Activated CD4-positive, alpha-beta T cell treated with anti-CD3 and anti-CD28 coated beads, Interleukin-2, amount 50 U/mL, for 4 hours (primary cell): ENCODE measurements at places on chromosomes 2 and 18.

DNA sequence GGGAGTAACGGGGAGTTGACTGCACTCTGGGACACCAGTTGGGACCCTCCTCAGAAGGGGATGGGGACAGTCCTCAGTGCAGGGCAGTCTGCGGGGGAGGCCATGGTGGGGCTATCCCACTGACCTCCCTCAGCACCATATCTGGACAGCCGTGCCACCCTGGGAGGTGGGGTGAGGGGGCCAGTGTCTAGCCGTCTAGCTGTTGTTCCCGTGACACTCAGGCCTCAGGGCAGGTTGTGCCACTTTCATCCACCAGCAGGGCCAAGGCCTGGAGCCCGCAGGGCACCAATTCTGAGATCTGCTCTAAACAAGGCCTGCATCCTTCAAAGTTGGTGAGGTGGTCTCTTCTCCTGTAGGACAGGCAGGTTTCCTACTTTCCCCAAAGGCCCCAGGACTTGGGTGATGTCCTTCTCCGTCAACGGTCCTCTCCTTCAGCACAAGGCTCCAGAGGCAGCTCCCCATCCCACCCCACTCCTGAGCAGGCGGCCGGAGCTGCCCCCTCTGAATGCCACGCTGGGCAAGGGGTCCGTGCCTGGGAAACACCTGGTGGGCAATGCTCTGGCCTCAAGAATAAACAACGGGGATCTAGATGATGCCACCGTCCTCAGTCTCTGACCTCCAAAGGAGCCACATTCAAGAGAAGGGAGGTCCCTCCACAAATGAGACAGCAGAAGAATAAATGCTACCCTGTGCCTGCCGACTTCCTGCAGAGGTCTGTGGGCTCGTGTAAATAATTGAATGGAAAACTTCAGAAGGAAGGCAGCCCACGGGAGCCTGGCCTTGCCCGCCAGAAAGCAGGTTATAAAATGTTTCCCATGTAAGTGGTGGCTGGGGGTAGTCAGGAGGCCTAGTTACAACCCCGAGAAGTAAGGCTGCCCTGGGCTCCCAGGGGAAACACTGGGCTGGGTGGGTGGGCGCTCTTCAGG, 42.8 kb upstream of the PTMA start:
- DNase-seq = no peak

- no peak for DNase-seq
Observed at GRCh38 chr2:37205689-37206341, 9.5 kb downstream of the CEBPZOS start.

DNA sequence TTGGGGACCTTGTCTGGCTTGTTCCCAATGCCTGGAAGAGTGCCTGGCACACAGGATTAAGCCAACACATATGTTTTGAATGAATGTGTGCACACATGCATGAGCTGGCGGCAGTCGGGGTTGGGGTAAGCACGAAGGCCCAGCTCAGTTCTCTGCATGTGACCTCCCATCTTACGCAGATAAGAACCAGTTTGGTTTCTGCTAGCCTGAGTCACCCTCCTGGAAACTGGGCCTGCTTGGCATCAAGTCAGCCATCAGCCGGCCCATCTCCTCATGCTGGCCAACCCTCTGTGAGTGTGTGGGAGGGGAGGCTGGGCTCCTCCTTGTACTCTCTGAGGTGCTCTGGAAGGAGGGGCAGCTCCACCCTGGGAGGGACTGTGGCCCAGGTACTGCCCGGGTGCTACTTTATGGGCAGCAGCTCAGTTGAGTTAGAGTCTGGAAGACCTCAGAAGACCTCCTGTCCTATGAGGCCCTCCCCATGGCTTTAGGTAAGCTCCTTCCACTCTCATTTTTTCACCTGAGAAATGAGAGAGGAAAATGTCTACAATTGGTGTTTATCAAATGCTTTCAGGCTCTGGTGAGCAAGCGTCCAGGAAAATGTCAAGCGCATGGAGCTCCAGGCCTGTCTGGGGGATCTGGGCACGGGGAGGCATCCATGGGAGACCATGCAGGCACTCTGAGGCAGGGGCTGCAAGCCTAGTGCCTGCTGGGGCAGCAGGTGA, 9.7 kb upstream of the IL1RN start:
- DNase-seq = no peak

GRCh38 chr2:219656526-219656925, 29.1 kb downstream of the SLC4A3 start:
- DNase-seq = no peak

DNA sequence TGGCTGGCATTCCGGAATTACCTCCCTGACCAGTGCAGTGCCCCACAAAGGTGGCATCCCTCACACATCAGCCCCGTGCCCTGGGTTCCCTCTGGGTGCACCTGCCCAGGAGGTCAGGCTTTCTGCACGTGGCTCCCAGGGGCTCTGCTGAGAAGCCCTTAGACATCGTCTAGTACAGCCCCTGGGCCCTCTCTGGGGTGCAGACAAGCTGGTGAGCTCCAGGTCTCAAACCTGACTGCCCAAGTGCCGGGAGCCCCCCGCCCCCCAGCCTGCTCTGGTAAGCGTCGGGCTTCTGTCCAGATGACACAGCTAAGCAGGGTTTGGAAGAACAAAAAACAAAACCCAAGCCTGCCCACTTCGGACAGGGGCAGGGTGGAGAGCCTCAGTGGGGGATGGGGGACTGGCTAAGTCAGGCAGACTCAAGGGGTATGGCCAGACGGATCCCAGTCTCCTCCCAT, 20.2 kb downstream of the TWIST2 start:
- DNase-seq = no peak

- no peak for DNase-seq
Observed at GRCh38 chr18:61400716-61401115, 67.5 kb downstream of the CDH20 start.

DNA sequence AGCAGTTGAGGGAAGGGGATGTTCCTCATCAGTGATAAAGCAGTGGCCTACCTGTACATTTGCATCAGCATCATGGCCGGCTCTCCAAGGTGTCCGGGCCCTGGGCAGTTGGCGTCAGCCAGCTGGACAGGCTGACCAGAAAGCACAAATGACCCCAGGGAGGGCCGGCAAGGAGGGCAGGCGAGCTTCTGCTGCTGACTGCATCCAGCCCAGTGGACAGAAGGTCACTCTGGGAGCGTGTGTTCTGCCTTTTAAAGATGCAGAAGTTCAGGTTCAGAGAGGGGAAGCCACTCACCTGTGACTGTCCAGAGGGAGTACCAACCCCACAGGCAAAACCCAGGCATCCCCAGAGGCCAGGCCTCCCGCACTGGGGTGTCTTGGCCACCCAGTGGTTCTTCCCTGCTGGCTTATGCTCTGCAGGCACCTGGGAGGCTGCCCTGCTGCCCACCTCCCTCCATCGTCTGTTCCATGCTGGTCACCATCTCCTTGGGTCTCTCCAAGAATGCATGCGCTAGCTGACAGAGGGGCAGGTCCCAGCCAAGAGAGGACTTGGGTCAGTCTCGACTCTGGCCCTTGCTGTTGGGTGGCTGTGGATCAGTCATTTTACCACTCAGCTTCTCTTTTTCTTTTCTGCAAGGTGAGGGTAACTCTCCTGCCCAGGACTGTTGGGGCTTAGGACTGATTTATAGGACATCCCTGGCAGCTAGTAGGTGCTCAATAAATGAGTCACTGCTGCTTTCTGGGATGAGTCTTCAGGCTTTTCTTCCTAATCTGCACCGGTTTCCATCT, 89.9 kb downstream of the INHBB start:
- no peak for DNase-seq

GRCh38 chr18:72866442-72866900, 1.3 kb downstream of the NETO1 start:
- DNase-seq = no peak

DNA sequence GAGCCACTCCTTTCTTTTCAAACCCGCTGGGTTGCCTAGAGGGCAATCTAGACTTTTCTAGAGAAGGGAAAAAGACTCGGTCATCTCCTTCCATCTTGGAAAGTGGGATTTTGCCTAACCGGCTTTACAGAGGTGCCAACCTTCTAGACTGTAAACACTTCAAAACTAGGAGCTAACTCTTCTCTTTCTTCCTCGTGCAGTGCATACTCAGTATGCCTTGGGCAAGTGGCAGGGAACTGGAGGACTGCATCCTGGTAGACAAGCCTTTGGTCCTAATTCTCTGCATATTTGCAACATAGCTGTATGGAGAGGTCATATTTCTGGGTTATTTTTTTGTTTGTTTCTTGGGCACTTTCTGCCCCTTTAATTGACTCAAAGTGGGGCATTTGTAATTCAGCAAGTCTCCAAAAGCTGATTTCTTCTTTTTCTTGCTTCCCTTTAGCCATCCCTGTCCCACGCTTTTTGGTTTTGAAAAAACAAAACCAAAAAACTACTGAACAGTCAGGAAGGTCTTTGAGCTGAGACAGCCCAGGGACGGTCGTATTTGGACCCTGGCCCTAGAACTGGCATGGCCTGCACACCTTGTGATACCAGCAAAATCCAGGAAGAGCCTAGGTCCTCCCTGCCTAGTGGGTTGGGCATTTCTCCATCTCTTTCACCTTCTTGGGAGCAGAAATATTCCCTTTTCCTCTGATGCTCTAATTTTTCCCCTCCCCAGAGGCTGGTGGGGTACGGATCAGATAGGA, 5.8 kb upstream of the GATA6 start:
- DNase-seq = no peak

- no peak for DNase-seq
Observed at GRCh38 chr2:5319493-5319892, 372.7 kb upstream of the SOX11 start.

GRCh38 chr2:38948995-38949394, 59.3 kb downstream of the ARHGEF33 start:
- DNase-seq = no peak

DNA sequence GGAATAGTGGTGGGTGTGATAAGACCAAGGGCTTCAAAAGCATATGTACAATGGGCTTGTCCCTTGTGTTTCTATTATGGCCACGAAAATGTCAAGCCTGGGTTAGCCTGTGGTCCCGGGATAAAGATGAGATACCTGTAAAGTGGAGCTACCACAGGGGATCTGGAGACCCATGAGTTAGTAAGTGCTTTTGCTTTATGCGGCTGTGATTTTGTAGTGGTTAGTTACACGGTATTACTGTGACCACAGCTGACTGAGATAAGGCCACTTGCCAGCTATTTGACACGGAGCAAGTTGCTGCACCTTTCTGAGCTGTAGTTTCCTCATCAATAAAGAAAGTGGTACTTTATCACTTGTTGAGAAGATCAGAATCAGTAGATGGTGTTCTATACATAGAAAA, 99.3 kb downstream of the PRELID3A start:
- DNase-seq = no peak

DNA sequence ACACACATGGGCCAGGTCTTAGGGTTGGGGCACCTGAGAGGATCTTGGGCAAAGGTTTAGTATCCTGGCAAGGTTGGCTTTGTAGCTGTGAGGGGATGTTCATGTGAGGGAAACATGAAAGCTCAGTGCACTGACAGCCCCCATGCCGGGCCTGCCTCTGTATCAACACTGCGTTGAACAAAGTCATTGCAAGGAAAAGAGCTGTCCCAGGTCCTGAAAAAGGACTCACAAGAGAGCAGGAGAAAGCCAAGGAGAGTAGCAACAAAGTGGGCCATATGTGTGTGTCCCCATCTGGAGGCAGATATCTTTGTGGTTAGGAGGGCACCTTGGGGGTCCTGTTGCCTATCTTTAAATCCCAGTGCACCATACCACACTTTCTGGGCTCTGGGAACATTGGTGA, 237.8 kb upstream of the THSD7B start:
- DNase-seq = no peak

- no peak for DNase-seq
Observed at GRCh38 chr18:13613099-13613498, 113.3 kb downstream of the FAM210A start.

- no peak for DNase-seq
Observed at GRCh38 chr2:9030841-9031240, 27.4 kb upstream of the MBOAT2 start.

DNA sequence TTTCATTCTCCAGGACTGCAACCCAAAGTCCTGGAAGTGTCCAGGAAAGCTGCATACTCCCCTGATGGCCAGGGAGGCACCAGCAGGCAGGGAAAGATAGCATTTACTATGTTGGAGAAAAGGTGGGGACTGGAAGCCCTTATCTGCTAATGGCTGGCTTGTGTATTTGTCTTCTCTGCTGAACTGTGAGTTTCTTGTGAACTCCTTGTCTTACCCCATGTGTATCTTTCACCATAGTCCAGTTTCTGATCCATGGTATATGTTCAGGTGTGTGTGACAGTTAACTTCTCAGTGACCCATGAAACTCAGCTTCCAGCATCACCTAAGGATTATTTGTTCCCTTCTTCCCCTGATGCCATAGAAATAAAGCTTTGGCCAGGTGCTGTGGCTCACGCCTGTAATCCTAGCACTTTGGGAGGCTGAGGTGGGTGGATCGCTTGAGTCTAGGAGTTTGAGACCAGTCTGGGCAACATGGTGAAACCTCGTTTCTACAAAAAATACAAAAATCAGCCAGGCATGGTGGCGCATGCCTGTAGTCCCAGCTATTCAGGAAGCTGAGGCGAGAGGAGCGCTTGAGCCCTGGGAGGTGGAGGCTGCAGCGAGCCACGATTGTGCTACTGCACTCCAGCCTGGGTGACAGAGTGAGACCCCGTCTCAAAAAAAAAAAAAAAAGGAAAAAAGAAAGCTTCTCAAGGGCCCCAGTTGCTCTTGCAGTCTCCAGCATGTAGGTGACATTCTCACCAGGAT, 112.8 kb upstream of the MAP4K3 start:
- no peak for DNase-seq

GRCh38 chr2:65062843-65063825, 6.9 kb downstream of the CEP68 start:
- no peak for DNase-seq

DNA sequence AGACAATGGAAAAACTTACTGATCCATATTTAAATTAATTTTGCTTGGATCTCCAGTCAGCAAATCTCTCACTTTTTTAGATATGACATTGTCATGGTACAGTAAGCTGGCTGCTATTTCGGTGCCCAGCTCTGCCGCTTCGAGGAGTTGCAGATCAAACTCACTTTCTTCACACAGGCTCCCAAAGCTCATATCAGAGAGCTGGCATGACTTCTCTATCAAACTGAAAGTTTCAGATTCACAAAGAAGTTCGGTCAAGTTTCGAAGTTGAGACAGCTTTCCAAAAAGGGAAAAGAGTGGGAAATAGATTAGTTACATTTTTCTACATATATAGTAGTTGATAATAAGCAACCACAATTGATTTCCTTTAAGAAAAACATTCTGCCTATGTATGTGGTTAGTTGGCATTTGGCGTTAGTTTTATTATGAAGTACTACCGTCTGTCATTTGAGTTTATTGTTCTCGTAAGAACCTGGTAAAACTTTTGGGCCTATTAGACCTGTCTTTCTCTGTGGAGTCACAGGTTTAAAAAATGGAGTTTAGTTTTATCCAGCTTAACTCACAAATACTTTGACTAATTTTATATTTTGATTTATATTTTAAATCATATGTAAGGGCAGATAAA, 118.8 kb downstream of the ABCA12 start:
- no peak for DNase-seq

DNA sequence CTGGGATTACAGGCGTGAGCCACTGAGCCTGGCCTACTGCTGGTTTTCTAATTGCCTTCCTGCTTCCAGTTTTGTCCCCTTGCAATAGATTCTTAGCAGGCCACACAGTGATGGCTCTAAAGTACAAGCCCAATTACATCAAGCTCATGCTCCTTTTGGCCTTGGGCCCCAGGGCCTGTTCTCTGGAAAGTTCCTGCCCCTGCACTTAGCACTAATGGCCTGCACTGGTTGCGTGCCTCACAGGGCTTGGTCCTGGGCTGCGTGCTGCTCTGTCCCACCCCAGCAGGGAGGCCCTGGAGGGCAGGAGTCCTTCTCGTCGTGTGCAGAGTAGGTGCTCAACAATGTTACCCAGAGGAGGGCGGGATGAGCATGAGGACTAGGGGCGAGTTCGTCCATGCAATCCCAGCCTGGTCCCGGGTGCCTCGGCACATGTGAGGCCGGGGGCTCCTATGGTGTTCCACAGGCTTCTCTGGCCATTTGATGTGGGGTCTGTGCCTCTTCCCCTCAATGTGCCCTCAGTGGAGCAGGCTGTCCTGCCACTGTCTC, 51.7 kb downstream of the PDCL3 start:
- DNase-seq = no peak
